ENCODE measurements at places on chromosomes 12 and 14.

- no peak for DNase-seq
Measured at GRCh38 chr12:14920475-14921126, 17.7 kb downstream of the ERP27 start.

DNA sequence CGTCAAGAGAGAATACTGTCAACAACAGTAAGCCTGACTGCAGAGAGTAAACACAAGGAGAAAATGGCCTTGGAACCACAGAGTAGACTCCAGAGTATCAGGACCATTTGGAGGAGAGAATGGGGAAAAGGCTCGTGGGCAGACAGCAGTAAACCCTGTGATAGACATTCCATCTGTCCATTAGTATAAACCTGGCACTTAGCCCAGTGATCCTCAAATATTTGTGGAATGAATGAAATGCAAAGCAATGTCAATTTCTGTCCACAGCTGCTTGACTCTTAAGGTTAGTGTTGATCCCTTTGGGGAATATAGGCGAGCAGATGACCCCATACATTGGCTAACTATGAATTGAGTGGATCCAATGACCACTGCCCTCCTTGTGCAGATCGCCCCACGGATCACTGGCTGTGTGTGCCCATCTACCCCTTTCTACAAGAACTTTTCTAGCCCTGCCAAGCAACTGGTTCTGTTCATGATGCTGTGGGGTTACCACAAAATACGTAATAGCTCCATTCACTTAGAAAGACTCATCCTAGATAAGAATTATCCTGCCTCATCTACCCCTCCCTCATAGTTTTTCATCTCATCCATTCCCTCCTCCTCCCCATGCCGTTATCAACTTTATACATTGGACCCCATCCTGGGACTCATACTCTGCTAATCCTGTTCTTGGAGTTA lies 846.8 kb downstream of the NRXN3 start:
- no peak for DNase-seq

DNA sequence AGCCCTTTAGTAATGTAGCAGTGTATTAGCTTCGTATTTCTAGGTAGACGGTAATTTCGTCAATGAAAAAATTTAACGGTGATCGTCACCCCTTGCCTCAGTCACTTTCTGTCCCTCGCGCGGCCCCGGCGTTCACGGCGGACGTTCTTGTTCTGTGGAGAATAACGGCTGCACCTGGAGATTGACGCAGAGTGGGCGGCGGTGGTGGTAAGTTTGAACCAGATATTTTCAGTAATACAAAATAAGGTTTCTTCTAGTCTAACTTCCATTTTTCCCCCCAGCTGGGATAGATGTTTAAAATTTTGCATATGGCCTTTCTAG lies 341 bp downstream of the ZNF10 start:
- DNase-seq: no peak

GRCh38 chr12:29562110-29562804 lies 64.8 kb upstream of the OVCH1 start:
- DNase-seq: no peak

DNA sequence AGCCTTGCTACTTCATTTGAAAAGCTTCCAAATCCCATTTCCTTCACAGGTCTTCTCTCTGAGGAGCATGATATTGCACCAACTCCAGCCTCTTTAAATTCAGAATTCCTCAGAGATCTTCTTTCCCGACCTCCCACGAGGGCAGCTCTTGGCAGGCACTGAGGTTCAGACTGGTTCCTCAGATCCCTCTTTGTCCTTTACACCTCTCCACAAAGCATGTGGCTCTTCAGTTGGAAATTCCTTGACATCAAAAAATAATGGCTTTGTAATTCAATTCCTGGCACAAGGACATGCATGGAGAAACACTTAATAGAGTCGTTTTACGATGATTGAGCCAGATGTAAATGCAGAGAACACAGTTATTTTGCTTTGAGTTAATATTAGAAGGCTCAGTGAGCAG lies 63.2 kb upstream of the TMX1 start:
- DNase-seq: no peak
